Esophagus (tissue), 2 donors: ENCODE measurements at places on chromosomes 2 and 18. TPM values are rescaled to one million over a fixed set of nuclear protein-coding genes. Genes with fewer than 3 reads are reported as not detected.

The STAT4 gene
- 0.75 TPM for polyA plus RNA-seq

The RFX8 gene
- polyA plus RNA-seq, result 0.08 TPM

The TGFA gene
- polyA plus RNA-seq, result 24.7 TPM

The SERPINB13 gene
- 228 TPM for polyA plus RNA-seq

The DSG4 gene
- polyA plus RNA-seq, result not detected

The HS6ST1 gene
- polyA plus RNA-seq, result 23.1 TPM

The SH3RF3 gene
- 1.3 TPM for polyA plus RNA-seq

The SMAD4 gene
- polyA plus RNA-seq, result 16.3 TPM
